ENCODE measurements at places on chromosomes 13 and 19.

DNA sequence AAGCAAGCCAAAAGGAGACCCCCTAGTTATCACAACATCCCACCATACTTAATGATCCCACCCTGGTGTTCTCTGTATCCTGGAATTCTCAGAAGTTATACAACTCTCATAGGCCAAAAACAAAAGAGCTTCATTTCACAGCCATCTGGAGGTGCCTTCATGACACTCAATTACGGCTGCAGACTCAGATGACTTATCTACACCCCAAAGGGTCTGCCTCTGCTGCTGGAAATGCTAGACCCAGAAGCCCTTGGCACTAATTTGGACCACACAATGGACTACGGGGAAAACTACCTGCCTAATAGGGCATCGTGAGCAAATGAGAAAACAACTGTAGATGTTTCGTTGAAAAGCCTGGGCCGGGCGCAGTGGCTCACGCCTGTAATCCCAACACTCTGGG, 40.2 kb downstream of the BRD4 start:
- DNase-seq = peak; percentile 11

DNA sequence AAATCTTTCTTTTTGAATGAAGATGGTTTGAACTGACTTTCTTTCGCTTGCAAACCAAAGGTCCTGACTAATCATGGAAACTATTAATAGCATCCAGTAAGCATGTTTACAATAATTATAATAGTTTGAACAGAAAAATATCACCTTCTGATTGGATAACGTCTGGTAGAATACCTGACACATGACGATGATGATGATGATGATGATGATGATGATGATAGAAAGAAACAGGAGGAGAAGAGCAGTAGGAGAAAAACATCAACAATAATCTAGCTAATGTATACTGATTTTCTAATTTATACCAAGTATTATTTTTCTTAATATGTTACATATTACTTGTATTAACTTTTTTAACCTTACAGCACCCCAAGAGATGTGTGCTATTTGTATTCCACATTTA, 157.5 kb upstream of the SPRY2 start:
- no peak for DNase-seq

- peak; percentile 95 for DNase-seq
These were observed 8.2 kb downstream of the CAPN12 start for GRCh38 chr19:38736036-38736412.

GRCh38 chr19:46860846-46861690, at the start of gene ARHGAP35:
ARHGAP35 (plus strand) TSS chr19:46860997; CDS start chr19:46918676, 57,679 bp downstream.
- DNase-seq = peak; percentile 93

Data from spleen (tissue), 13 donors.